ENCODE measurements at places on chromosomes 4 and X. TPM values are rescaled to one million over a fixed set of nuclear protein-coding genes. Genes with fewer than 3 reads are reported as not detected.

GRCh38 chrX:150602296-150602695 lies 33.9 kb downstream of the MTM1 start:
- no peak for DNase-seq
- H3K4me1 ChIP-seq = no peaks in the 10 kb centered on the region
- H3K4me3 ChIP-seq = no peak overlapping the region
- no peaks in the 10 kb centered on the region for H3K36me3 ChIP-seq
- no peaks in the 10 kb centered on the region for H3K27me3 ChIP-seq
- no peak overlapping the region for H3K27ac ChIP-seq

- no peaks in the 10 kb centered on the region for H3K36me3 ChIP-seq
- no peak overlapping the region for H3K27ac ChIP-seq
- H3K4me3 ChIP-seq = no peak overlapping the region
- no peaks in the 10 kb centered on the region for H3K27me3 ChIP-seq
- no peaks in the 10 kb centered on the region for H3K4me1 ChIP-seq
These were observed 23.2 kb downstream of the MOB1B start for GRCh38 chr4:70925418-70925817.

GRCh38 chr4:164312671-164313070 lies 441.3 kb upstream of the SMIM31 start:
- H3K27ac ChIP-seq = no peak overlapping the region
- no peaks in the 10 kb centered on the region for H3K27me3 ChIP-seq
- DNase-seq = no peak
- H3K4me3 ChIP-seq = no peak overlapping the region
- no peaks in the 10 kb centered on the region for H3K36me3 ChIP-seq

- DNase-seq = no peak
- H3K4me1 ChIP-seq = peaks cover 5% of the 10 kb centered on the region
- H3K27me3 ChIP-seq = no peaks in the 10 kb centered on the region
- H3K4me3 ChIP-seq = no peak overlapping the region
- H3K36me3 ChIP-seq = no peaks in the 10 kb centered on the region
These were observed 80.7 kb upstream of the MAML3 start for GRCh38 chr4:140234697-140235060.

DNA sequence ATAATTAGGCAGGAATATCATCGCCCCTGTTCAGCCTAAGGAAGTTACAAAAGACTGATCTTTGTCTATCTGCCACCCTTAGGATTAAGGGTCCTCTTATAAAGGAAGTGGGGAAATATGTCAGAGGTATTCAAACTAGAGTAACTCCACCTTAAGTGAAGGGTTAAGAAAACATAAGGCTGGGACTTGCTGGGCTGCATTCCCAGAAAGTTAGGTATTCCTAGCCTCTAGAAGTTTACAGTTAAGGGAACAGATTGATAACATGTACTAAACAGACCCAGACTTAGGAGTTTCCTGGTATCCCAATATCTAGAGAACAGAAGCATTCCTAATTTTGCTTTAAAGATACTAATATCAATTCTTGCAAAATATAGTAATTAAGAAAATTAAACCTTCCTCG lies 6.0 kb downstream of the CXCL2 start:
- no peak for DNase-seq
- peaks cover 2% of the 10 kb centered on the region for H3K4me1 ChIP-seq
- no peaks in the 10 kb centered on the region for H3K27me3 ChIP-seq
- H3K4me3 ChIP-seq = no peak overlapping the region
- no peak overlapping the region for H3K27ac ChIP-seq

DNA sequence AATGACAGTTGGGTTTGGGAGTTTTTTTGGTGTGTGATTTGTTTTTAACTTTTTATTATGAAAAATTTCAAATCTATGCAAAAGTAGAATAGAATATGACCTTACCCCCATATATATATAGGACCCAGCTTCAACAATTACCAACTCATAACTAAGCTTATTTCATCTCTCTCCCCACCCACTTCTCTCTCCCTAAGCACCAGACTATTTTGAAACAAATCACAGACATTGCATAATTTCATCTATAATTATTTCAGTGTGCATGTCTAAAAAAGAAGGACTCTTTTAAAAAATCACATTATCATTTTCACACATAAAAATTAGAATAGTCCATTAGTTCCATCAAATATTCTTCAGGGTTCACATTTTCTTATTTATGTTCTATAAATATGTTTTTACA lies 28.3 kb upstream of the NKX6-1 start:
- no peak overlapping the region for H3K4me3 ChIP-seq
- DNase-seq = no peak
- no peak overlapping the region for H3K27ac ChIP-seq
- H3K36me3 ChIP-seq = no peaks in the 10 kb centered on the region
- H3K4me1 ChIP-seq = no peaks in the 10 kb centered on the region

- H3K36me3 ChIP-seq = no peaks in the 10 kb centered on the region
- H3K27me3 ChIP-seq = no peaks in the 10 kb centered on the region
- H3K4me3 ChIP-seq = no peak overlapping the region
- H3K27ac ChIP-seq = no peak overlapping the region
These were observed 27.4 kb downstream of the TMPRSS11B start for GRCh38 chr4:68218044-68218443.

- no peak overlapping the region for H3K4me3 ChIP-seq
- H3K27me3 ChIP-seq = no peaks in the 10 kb centered on the region
- no peaks in the 10 kb centered on the region for H3K4me1 ChIP-seq
- DNase-seq = no peak
- no peak overlapping the region for H3K27ac ChIP-seq
These were observed 34.3 kb upstream of the GRPR start for GRCh38 chrX:16089086-16089485.

- DNase-seq = no peak
- H3K36me3 ChIP-seq = no peaks in the 10 kb centered on the region
- no peak overlapping the region for H3K27ac ChIP-seq
- H3K4me1 ChIP-seq = no peaks in the 10 kb centered on the region
- H3K4me3 ChIP-seq = no peak overlapping the region
These were observed 143.9 kb downstream of the PTCHD1 start for GRCh38 chrX:23478561-23478960.

DNA sequence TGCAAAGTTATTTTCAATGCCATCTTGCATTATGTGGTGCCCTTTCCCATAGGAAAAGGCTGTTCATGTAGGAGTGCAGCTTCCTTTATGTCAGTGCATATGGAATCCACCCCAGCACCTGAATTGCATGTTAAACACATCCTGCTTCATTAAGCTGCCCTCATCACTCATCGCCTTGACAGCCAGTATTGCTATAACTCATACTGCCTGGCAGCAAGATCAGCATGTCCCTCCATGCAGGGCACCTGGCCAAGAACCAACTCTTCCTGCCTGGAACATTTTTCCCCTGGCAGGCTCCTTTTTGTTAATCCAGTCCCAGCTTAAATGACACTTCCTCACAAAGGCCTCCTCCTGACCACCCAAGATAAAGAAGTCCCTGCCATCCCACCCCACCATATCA lies 23.5 kb upstream of the CA5B start:
- no peak overlapping the region for H3K4me3 ChIP-seq
- no peak overlapping the region for H3K27ac ChIP-seq
- H3K4me1 ChIP-seq = no peaks in the 10 kb centered on the region
- no peaks in the 10 kb centered on the region for H3K27me3 ChIP-seq

DNA sequence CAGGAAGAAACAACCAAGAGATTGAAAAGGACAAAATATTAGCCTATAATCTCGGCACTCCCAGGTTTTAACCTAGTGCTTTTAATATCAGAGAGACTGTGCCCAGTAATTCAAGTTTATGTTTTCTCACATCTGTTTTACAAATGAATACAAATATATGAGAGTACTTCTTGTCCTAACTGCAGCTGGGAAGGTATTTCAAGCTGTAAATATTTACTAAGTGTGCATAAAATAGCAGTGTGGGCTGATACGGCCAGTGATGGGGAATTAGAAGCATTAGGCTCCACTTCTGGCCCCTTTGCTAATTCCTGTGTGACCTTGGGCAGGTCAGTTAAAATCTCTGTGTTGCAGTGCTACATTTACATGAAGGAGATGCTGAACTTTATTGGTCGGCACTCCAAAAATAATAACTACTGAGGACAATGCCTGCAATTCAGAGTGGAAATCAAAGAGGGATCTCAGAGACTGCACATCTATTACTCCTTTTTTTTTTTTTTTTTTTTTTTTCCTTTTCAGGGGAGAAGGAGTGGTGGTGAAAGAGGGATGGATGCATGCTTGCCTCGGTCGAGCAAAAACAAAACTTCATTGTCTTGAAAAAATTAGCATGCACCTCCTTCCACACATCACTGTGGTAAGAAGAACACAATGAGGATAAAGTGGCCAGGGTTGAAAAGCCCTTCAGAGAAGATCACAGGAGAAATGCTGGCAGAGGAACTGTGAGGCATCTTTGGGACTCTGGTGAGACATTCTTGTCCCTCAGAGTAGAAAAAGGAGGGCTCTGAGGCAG lies 44.6 kb upstream of the LNX1 start:
- H3K27ac ChIP-seq = no peak overlapping the region
- no peak overlapping the region for H3K4me3 ChIP-seq
- H3K36me3 ChIP-seq = no peaks in the 10 kb centered on the region

GRCh38 chr4:34718576-34719245 lies 1525.6 kb downstream of the ARAP2 start:
- H3K27me3 ChIP-seq = no peaks in the 10 kb centered on the region
- H3K4me1 ChIP-seq = no peaks in the 10 kb centered on the region
- no peak for DNase-seq
- H3K27ac ChIP-seq = no peak overlapping the region

The ZFP42 gene
- total RNA-seq = not detected

The TCEANC gene
- total RNA-seq = 4.5 TPM

The GAGE12J gene
- not detected for total RNA-seq

- H3K4me1 ChIP-seq = no peaks in the 10 kb centered on the region
- no peaks in the 10 kb centered on the region for H3K36me3 ChIP-seq
- no peak overlapping the region for H3K4me3 ChIP-seq
- DNase-seq = no peak
- H3K27me3 ChIP-seq = no peaks in the 10 kb centered on the region
These were observed 395.9 kb upstream of the EMCN start for GRCh38 chr4:100913685-100914084.

The NEXMIF gene
- 0.53 TPM for total RNA-seq

DNA sequence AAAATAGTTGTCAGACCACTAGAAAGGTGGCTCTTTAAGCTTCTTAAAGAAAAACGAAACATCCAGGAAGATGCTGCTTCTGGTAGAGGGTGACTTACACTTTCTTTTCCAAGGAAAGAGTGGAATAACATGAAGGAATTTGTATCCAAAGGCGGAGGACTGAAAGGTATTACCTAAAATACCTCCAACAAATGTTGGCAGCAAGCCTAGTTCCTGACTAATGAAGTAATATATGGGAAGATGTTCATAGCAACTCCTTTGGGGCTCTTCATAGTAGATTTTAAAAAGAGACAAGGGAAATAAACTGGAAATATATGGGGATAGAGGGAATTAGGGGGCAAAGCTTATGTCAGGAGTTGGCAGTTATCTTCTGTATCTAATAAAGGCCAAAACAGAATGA lies 116.2 kb downstream of the AASDH start:
- H3K4me3 ChIP-seq = no peak overlapping the region
- no peak for DNase-seq
- H3K27ac ChIP-seq = no peak overlapping the region
- no peaks in the 10 kb centered on the region for H3K27me3 ChIP-seq
- H3K4me1 ChIP-seq = no peaks in the 10 kb centered on the region
- no peaks in the 10 kb centered on the region for H3K36me3 ChIP-seq

DNA sequence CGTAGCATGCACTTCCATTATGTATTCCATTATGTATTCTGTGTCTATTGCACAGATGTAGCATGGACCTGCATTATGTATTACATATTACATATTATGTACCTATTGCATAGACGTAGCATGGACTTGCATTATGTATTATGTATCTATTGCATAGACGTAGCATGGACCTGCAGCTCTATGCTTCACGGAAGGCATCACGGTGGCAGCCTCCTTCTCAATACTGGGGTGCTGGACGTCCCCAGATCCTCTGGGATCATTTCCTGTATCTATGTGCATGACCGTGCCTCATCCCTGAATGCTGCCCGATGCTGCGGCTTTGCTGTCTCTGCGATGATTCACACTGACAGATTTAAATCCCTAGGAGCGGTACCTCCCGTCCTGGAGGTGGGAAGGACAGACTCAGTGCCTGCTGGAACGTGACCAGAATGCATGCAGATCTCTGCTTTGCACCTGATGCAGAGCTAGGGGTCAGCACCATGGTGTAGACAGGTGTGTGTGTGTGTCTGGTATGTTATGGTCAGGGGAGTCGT lies 317.5 kb downstream of the DHRSX start:
- DNase-seq = no peak
- no peaks in the 10 kb centered on the region for H3K36me3 ChIP-seq
- no peak overlapping the region for H3K27ac ChIP-seq
- H3K27me3 ChIP-seq = no peaks in the 10 kb centered on the region
- H3K4me1 ChIP-seq = no peaks in the 10 kb centered on the region

DNA sequence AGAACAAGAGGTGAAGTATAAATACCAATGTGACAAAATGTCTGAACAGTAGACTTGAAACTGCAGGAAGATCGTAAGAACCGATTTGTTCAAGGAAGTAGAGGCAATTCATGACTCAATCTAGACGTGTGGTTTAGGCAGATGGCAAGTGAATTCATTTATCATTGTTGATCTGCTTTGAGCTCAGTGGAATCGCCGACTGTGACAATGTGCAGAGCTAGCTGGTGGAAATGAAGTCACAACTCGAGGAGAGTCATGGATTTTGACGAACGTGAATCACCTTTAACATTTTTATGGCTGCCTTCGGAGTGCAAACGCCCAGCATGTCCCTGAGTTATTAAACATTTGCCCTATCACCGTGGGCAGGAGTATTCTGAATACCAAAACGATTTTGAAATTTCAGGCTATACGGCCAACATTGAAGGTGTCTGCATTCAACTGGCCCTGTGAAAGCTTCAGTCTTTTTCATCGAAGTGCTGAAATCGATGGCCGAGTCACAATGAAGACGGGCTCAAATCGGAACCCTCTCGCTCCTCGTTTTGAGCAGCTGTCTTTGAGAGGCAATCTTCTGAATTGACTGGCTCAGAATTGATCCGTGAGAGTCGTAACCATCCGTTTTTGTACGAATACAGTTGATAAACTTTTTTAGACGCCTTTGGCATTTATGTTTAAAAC lies 689 bp upstream of the OGT start:
- peak overlapping the region; percentile 52 for H3K4me3 ChIP-seq
- no peaks in the 10 kb centered on the region for H3K36me3 ChIP-seq
- peak overlapping the region; percentile 86 for H3K27ac ChIP-seq
- no peak for DNase-seq
- no peaks in the 10 kb centered on the region for H3K4me1 ChIP-seq

GRCh38 chr4:141410839-141411238 lies 190.1 kb downstream of the ZNF330 start:
- H3K27ac ChIP-seq = no peak overlapping the region
- H3K4me1 ChIP-seq = no peaks in the 10 kb centered on the region
- no peaks in the 10 kb centered on the region for H3K27me3 ChIP-seq
- DNase-seq = no peak
- no peak overlapping the region for H3K4me3 ChIP-seq

GRCh38 chrX:15177316-15177715 lies 92.6 kb downstream of the ASB9 start:
- H3K27me3 ChIP-seq = no peaks in the 10 kb centered on the region
- H3K4me3 ChIP-seq = no peak overlapping the region
- H3K27ac ChIP-seq = no peak overlapping the region
- H3K36me3 ChIP-seq = no peaks in the 10 kb centered on the region

The USP27X gene
- total RNA-seq = not detected

The PPARGC1A gene
- 1.7 TPM for total RNA-seq

- H3K27me3 ChIP-seq = no peaks in the 10 kb centered on the region
- H3K4me3 ChIP-seq = peak within 1 kb of the TSS; percentile 58
- no peaks in the 10 kb centered on the region for H3K36me3 ChIP-seq
These were observed at the start of gene KLHL4 for GRCh38 chrX:87517571-87518141. Gene KLHL4 (plus strand): TSS chrX:87517802. CDS start chrX:87517894, 92 bp downstream.

GRCh38 chrX:44889824-44890223 lies 16.8 kb downstream of the KDM6A start:
- no peak overlapping the region for H3K27ac ChIP-seq
- no peak for DNase-seq
- no peaks in the 10 kb centered on the region for H3K4me1 ChIP-seq
- H3K36me3 ChIP-seq = no peaks in the 10 kb centered on the region
- H3K4me3 ChIP-seq = no peak overlapping the region
